Kasumi-1 (cell line): ENCODE measurements at places on chromosomes 6 and 20.

- DNase-seq = no peak
Observed at GRCh38 chr20:33664762-33665144, 2.0 kb upstream of the ACTL10 start.

DNA sequence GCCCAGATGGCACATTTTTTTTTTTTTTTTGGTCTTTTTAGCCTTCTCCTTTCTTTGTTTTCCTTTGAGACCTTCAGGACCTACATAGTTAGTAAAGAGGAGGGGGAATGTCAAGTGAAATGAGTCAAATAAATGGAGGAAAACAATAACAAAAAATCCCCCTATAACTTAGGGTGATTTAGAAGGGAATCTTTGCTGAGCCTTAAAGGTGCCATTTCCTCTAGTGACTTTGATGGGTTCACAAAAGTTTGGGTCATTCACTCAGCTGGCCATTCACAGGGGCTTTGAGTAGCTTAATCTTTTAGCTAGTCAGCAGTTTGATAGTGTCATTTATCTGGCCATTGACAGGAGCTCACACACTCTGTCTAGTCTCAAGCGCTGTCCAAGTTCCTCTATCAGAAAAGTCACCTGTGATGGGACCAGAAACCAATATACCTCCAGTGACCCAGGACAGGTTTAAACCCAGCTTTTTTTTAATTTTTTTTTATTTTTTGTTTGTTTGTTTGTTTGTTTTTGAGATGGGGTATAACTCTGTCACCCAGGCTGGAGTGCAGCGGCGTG lies 275.1 kb upstream of the PRDM1 start:
- no peak for DNase-seq

DNA sequence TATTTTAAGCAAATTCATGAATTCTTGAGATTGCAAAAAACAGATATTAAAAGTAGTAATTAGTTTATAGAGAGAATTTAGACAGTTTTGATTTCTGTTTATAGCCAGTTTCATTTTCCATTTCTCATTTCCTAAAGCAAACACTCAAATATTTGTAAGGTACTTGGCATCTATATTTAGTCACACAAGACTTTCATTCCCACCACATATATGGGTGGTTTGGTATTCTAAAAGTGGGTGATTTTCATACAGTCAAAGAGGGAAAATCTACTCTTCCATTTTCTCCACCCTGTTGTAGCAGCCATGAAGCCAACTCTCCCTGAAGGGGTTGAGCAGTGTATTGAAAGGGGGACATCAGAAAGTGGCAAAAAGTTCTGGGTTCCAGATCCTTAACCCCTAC lies 181.1 kb upstream of the SUPT3H start:
- no peak for DNase-seq

- DNase-seq = no peak
Observed at GRCh38 chr6:42093582-42094329, 43.4 kb downstream of the TAF8 start.

DNA sequence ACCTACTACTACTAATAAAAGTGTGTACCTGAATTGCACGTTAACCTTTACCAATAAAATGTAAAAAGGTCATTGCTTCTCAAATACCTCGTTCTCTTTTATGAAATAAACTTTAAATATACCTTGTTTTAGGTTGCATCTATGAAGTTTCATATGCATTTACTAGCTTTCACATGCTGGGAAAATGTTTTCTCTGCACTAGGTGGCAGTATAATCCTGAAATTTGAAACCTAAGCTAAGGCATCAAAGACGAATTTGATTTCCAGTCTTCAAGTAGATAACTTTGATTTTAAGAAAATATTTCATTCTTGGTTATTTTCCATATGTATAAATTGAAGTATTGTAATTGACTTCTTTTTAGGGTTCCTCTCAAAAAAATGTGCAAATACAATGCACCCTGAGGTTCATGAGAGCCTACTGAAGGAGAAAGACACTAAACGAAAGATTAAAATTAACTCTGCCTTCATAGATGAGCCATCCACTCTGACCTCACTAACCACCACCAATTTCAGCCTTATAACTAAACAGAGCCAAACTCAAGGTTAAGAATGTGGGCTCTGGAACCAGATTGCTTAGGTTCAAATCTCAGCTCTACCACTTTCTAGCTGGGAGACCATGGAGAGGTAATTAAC lies 7.3 kb upstream of the COL9A1 start:
- peak; percentile 45 for DNase-seq

DNA sequence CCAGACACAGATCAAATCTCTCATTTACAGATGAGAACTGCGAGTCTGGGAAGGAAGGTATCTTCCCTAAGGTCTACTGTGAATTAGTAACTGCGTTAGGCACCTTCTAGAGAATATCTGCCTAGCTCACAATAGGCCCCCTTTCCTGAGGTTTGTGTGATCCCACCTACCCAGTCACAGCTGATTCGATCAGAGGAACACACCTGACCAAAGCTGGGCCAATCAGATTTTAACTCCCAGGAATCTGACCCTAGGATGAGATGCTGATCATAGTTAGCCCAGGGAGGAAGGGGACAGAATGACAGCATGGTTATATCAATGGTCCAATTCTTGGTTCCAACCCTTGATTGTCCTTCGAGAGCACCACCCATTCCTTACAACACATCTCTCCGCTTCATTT lies 7.4 kb upstream of the CCDC167 start:
- no peak for DNase-seq
